ENCODE measurements at places on chromosomes 16 and 17.

- no peak for DNase-seq
Observed at GRCh38 chr17:45729294-45729907, 54.7 kb upstream of the CRHR1 start.

DNA sequence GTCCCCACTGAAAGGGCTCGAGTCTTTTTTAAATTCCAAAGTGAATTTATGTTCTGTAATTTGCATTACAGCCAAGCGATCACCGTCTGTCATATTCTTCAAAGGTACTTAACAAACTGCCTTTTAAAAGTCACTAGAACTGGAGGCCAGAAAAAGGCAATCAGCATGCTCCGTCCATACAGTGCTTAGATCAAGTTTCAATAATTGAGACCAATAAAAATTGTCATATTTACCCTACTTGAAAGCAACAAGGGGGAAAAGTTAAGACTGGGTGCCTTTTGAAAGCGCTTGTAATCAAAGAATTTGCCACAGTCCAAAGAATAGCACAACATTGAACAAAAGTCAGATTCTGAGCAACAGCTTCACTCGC is 9.0 kb upstream of the ZFHX3 start:
- DNase-seq = no peak

- DNase-seq = no peak
Observed at GRCh38 chr17:73952480-73953205, 250.8 kb upstream of the RPL38 start.

GRCh38 chr16:87064731-87065445 is 252.3 kb downstream of the C16orf95 start:
- no peak for DNase-seq

- DNase-seq = no peak
Observed at GRCh38 chr16:75048530-75048929, 49.7 kb downstream of the ZNRF1 start.

- DNase-seq = no peak
Observed at GRCh38 chr17:76174037-76174436, 33.0 kb upstream of the FOXJ1 start.

DNA sequence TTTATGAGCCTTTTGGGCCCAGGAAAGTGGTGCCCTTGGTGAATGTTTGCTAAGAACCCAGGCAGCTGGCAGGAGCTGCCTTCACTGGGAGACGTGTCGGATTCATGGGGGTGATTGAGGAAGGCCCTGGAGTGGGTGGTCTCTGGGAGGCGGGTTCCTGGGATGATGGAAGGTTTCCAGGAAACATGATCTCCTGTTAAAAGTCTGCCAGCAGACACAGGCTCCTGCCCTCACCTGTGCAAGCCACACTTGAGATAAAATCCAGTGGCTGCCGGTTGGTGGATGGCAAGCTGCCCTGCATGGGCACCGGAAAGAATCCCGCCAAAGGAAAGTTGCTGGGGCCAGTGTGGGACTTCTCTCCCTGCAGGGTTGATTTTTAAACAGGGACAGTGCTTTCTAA is 189.0 kb upstream of the CIBAR2 start:
- no peak for DNase-seq

GRCh38 chr17:60510031-60510430 is 16.0 kb downstream of the APPBP2 start:
- no peak for DNase-seq

GRCh38 chr16:84672276-84673202 is 24.2 kb downstream of the KLHL36 start:
- DNase-seq = peak; percentile 81

DNA sequence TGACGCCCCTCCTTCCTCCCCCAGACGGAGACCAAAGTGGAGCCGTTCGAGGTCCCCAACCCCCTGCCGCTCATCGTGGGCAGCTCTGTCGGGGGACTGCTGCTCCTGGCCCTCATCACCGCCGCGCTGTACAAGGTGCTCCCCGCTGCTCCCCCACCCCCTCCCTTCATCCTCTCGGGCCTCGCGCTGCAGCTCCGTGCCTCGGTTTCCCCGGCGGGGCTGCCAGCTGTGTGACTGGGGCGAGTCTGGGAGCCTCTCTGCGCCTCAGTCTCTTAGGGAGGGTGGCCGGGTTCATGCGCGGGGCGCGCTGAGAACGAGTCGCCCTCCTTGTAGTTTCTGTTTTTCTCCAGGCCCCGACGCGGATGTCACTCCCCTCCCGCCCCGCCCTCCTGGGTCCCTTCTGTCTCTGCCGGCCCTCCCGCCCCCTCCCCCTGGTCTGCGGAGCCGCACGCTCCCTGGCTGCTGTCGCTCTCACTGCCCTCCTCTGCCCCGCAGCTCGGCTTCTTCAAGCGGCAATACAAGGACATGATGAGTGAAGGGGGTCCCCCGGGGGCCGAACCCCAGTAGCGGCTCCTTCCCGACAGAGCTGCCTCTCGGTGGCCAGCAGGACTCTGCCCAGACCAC is 23.7 kb upstream of the ITGAX start:
- DNase-seq = no peak

GRCh38 chr16:69481901-69482341 is 57.5 kb downstream of the CYB5B start:
- DNase-seq = no peak
